ENCODE measurements at places on chromosomes 1 and 21.

DNA sequence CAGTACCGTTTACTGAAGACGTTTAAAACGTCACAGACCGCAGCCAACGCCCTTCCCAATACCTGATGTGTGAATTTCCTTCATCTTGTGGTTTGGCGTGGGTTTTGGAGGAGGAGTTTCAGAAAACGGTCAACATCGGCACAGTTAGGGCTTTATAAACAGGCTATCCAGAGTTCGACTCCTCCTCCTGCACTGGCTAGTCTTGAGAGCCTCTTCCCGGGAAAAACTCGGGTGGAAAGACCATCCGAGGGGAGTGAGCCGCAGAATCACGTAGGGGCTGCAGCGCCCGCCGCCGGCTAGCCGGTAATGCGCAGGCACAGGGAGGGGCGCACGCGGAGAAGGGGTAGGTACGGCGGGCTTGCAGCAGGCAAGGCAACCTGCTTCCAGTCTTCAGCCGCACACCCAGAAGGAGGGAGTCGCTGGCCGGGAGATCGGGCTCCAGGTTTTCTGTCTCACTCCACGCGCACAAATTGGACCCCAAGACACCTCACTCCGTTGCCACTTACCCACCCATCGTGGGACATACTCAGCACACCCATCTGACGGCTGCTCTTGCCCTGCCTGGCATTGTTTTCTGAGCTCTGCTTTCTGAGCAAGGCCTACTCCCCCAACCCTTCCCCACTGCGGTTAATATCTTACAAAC lies 25.4 kb downstream of the SLC19A2 start:
- no peak for DNase-seq

GRCh38 chr1:205495237-205495823 lies 9.1 kb upstream of the CDK18 start:
- DNase-seq = no peak

DNA sequence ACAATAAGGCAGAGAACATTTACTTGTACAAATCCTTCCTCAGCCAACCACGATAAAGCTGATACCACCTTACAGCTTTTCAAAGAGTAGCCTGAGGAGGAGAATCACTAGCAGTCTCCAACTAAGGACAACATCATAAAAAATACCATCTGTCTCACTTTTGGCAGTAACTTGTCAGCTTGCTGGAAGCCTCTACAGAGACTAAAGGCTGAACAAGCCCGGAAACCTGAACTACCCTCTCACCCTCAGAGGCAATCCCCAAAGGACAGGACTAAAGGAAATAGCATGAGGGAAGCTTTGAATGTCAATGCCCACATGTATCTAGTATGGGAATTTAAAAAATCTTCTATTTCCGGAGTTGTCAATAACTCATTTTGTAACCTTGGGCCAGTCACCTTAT lies 10.6 kb downstream of the SRSF4 start:
- peak; percentile 12 for DNase-seq

GRCh38 chr1:36440646-36441045 lies 9.6 kb downstream of the OSCP1 start:
- DNase-seq = no peak

DNA sequence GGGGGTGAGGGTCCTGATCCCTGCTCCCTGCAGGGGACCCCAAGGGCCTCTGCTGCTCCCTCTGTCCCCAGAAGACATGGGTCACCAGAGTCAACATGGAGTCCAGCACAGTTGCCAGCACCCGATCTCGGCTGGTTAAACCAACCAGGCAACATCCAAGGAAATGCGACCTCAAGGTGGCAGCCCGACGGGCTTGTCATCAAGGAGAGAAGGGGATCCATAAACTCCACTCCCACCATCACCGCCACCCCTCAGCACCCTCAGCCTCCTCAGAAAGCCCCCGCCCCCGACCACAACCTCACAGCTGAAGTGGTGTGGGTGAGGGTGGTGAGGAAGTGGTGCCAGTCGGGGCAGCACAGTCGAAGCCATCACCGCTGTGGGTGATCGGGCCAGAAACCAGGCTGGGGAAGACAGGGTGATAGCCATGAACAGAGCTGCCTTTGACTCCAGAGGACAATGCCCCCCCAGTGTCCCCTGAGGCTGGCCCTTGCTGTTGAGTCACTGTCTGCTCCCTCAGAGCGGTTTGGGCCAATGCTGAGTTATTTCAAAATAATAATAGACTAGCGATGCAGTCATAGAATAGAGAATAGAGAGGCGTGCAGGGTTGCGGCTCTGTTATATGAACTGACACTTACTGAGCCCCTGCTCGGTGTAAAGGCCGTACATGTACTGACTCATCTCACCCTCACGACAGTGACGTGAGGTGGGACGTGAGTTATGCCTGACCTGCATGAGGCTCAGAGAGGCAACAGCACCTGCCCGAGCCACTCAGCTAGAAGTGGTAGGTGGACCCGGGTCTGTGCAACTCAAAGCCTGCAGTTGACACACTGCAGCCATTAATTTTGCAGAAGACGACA lies 88.7 kb upstream of the IFFO2 start:
- no peak for DNase-seq

DNA sequence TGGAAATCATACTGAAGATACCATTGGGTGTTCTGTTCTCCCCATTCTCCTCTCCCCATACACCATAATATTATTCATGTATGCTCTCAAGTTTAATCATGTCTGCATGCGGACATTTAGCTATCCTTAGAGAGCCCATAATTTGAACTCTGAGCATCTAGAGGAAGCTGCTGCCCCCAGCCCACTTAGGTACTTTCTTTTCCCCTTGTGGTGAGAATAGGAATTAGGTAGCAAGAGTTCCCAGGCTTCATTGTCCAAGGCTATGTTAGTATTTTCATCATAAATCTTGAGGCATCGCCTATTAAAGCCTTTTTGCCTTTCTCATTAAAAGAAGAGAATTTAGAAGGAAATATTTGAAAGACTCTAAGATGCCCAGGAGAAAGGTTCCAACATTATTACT lies 96.3 kb downstream of the ROR1 start:
- no peak for DNase-seq

GRCh38 chr21:32312976-32313375 lies 14.3 kb downstream of the MRAP start:
- DNase-seq = no peak

- DNase-seq = peak; percentile 68
Measured at GRCh38 chr1:61184040-61184713, 101.8 kb downstream of the NFIA start.

GRCh38 chr21:16605597-16605996 lies 875.8 kb downstream of the USP25 start:
- DNase-seq = no peak

DNA sequence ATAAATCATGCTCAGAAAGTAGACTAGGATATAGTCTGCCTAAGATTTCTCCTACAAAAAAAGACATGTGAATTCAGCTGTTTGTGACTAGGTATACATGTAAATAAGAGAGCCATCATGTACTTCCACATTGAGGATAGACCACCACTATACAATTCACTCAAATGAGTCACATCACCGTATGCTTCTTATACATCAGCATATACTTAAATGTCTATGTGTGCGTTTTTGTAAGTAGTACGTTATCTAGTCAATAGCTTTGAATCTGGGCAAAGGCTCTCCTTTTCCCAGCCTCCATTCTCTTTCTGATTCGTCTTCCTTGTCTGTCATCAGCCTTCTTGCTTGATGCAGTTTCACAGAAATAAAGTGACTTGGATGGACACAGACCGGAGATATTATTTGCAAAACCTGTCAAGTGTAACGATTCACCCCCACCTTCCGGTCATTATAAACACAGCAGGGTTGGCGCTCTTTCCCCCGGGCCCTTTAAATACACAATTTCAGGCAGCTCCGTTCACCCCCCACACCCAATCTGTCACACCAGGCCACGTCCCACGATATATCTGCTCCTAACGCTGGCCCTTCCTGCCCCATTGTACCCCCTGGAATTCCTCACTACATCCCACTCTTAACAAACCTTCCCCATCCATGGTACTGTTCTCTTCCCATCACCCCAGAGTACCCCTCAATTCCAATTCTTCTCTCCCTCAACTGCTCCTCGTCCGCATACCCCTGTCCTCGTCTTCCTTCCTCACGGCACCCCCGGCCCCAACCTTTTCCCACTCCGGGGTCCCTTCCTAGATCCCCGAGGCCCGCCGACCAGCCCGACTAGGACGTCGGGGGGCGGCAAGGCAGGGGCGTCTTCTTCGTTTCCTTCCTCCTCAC lies 636 bp downstream of the VAMP4 start:
- no peak for DNase-seq

- DNase-seq = no peak
Measured at GRCh38 chr1:49319426-49319963, 542.8 kb upstream of the BEND5 start.

All from fibroblast of skin of left biceps (primary cell).